Thoracic aorta (tissue), 2 donors: ENCODE measurements at places on chromosomes 12 and 14.

DNA sequence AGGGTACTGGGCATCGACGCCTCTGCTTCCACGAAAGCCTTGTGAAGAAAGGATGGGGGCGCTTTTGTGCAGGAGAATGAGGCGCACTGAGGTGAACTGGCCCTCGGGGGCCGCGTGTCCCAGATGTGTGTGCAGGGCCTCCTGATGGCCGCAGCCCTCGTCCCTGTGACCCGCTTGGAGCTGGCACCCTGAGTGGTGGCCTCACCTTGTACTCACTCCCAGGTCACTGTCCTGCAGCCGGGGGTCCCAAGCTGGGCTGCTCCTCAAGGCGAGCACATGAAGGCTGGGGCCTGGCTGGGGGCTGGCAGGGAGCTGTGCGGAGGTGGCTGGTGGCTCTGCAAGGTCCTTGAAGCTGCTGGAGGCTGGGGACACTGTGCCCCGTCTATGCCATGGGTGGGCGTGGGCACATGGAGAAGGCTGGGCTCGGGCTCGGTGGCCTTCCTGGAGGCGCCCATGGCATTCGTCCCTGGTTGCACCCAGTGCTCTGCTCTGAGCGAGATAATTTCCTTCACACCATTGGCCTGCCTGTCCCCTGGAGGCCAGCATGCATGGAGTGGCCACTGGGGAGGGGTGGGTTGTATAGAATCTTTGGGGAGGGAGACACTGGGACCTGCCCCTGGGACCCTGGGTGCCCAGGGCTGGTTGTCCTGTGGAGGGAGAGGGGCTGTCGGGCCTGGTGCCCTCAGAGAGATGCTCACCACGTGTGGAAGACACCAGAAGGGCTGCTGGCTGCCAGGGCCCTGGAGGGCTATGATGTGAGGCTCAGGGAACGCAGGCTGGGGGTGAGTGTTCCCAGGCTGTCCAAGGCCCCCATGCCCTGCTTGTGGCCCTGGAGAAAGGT, 79.3 kb downstream of the TMEM121 start:
- H3K27me3 ChIP-seq: no peaks in the 10 kb centered on the region
- no peak overlapping the region for H3K27ac ChIP-seq
- H3K4me3 ChIP-seq: no peak overlapping the region
- no peak for DNase-seq
- H3K4me1 ChIP-seq: no peaks in the 10 kb centered on the region
- H3K36me3 ChIP-seq: no peaks in the 10 kb centered on the region

- H3K4me1 ChIP-seq: peaks cover 8% of the 10 kb centered on the region
- DNase-seq: no peak
- no peak overlapping the region for H3K27ac ChIP-seq
Observed at GRCh38 chr14:77848031-77848430, 48.1 kb downstream of the ADCK1 start.

DNA sequence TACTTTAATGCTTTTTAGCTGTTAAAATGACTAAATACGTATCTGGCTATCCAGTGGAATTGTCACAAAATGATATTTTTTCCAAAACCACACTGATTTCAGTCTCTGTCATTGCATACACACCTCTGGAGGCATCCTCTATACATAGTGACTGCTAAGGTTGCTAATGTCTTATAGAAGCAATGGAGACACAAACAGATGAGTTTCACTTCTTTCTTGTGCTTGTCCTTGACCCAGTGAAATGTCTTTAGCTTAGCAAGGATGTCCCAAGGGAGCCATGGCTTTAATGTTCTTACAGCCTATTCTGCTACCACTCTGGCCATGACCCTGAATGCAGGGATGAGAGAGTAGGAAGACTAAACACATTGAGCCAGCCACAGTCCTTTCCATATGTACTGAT, 90.3 kb downstream of the TPH2 start:
- no peaks in the 10 kb centered on the region for H3K4me1 ChIP-seq
- no peak for DNase-seq

GRCh38 chr14:79840103-79840502, 371.2 kb downstream of the DIO2 start:
- no peaks in the 10 kb centered on the region for H3K36me3 ChIP-seq
- no peak for DNase-seq
- no peak overlapping the region for H3K4me3 ChIP-seq
- no peaks in the 10 kb centered on the region for H3K27me3 ChIP-seq
- peaks cover 8% of the 10 kb centered on the region for H3K4me1 ChIP-seq

GRCh38 chr12:129363041-129363440, 509.8 kb downstream of the GLT1D1 start:
- H3K27me3 ChIP-seq: no peaks in the 10 kb centered on the region
- no peak overlapping the region for H3K27ac ChIP-seq
- H3K36me3 ChIP-seq: no peaks in the 10 kb centered on the region
- H3K4me3 ChIP-seq: no peak overlapping the region

GRCh38 chr12:124171231-124171979, 123.5 kb upstream of the RFLNA start:
- H3K36me3 ChIP-seq: no peaks in the 10 kb centered on the region
- no peak for DNase-seq
- no peaks in the 10 kb centered on the region for H3K4me1 ChIP-seq
- H3K27me3 ChIP-seq: no peaks in the 10 kb centered on the region
- no peak overlapping the region for H3K4me3 ChIP-seq
- H3K27ac ChIP-seq: no peak overlapping the region

DNA sequence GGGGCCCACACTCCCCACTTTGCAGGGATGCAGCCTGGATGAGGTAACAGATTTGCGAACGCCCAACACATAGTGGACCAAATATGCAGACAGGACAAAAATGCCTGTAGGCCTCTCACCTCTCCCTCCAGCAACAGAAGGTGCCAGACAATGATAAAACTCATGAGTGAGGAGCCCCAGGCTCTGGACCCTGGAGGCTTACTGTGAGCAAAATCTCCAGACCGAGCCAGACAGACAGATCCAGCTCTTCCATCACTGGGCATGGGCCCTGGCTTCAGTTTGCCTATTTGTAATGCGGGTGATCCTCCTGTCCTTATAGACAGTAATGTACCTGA, 42.3 kb downstream of the IRF2BPL start:
- no peaks in the 10 kb centered on the region for H3K36me3 ChIP-seq
- H3K4me1 ChIP-seq: no peaks in the 10 kb centered on the region
- no peak for DNase-seq
- H3K4me3 ChIP-seq: no peak overlapping the region

GRCh38 chr12:121467638-121468498, 68.0 kb downstream of the RNF34 start:
- H3K36me3 ChIP-seq: no peaks in the 10 kb centered on the region
- peak overlapping the region; percentile 41 for H3K27ac ChIP-seq
- H3K4me3 ChIP-seq: peak overlapping the region; percentile 75

GRCh38 chr12:69986114-69986513, 161.1 kb downstream of the MYRFL start:
- H3K27me3 ChIP-seq: no peaks in the 10 kb centered on the region
- DNase-seq: no peak
- H3K4me3 ChIP-seq: no peak overlapping the region
- H3K4me1 ChIP-seq: peaks cover 10% of the 10 kb centered on the region
- no peaks in the 10 kb centered on the region for H3K36me3 ChIP-seq

GRCh38 chr14:71588028-71588427, 344.2 kb upstream of the RGS6 start:
- H3K4me3 ChIP-seq: no peak overlapping the region
- peaks cover 33% of the 10 kb centered on the region for H3K4me1 ChIP-seq
- H3K27me3 ChIP-seq: no peaks in the 10 kb centered on the region
- no peak overlapping the region for H3K27ac ChIP-seq
- no peaks in the 10 kb centered on the region for H3K36me3 ChIP-seq

- H3K27me3 ChIP-seq: no peaks in the 10 kb centered on the region
- H3K4me3 ChIP-seq: no peak overlapping the region
- no peaks in the 10 kb centered on the region for H3K36me3 ChIP-seq
- H3K4me1 ChIP-seq: no peaks in the 10 kb centered on the region
- H3K27ac ChIP-seq: no peak overlapping the region
Observed at GRCh38 chr12:64538121-64538520, 72.2 kb upstream of the RASSF3 start.

- no peak for DNase-seq
- H3K27ac ChIP-seq: no peak overlapping the region
- H3K36me3 ChIP-seq: no peaks in the 10 kb centered on the region
Observed at GRCh38 chr12:30587782-30588181, 107.9 kb downstream of the IPO8 start.

- peaks cover 7% of the 10 kb centered on the region for H3K4me1 ChIP-seq
- no peaks in the 10 kb centered on the region for H3K36me3 ChIP-seq
- H3K27me3 ChIP-seq: no peaks in the 10 kb centered on the region
- no peak for DNase-seq
Observed at GRCh38 chr12:93089805-93090569, 160.9 kb upstream of the EEA1 start.

- H3K4me3 ChIP-seq: no peak overlapping the region
- no peak for DNase-seq
- H3K27ac ChIP-seq: no peak overlapping the region
- no peaks in the 10 kb centered on the region for H3K4me1 ChIP-seq
- no peaks in the 10 kb centered on the region for H3K27me3 ChIP-seq
Observed at GRCh38 chr12:113500782-113501311, 29.2 kb upstream of the LHX5 start.

- H3K36me3 ChIP-seq: no peaks in the 10 kb centered on the region
- no peak overlapping the region for H3K27ac ChIP-seq
- H3K27me3 ChIP-seq: no peaks in the 10 kb centered on the region
- DNase-seq: no peak
- no peaks in the 10 kb centered on the region for H3K4me1 ChIP-seq
Observed at GRCh38 chr14:89773151-89773550, 181.4 kb downstream of the EFCAB11 start.

DNA sequence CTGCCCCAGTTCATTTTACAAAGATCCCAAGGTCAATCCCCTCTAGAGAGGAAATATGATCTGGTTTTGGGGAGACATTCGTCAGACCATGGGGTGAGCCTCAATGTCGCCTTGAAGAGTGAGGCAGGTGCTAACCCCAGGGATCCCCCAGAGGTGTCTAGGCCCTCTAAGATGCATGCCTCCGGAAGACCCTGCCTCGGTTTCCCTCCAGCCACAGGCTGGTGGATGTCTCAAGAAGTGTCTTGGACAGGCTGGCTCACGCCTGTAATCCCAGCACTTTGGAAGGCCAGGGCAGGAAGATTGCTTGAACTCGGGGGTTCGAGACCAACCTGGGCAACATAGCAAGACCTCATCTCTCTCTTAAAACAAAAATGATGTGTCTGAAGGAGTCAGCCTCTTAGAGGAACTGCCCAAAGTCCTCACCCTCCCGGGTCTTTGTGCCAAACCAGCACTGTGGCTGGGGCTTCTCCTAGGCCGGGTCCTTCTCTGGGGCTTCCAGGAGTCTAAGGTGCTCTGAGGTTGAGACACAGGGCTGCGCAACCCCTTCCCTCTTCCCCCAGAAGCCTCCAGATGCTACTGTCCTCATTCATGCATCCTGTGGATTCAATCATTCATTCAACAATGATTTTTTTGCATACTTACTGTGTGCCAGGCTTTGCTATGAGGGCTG, 24.7 kb upstream of the BEGAIN start:
- no peaks in the 10 kb centered on the region for H3K4me1 ChIP-seq
- H3K27ac ChIP-seq: no peak overlapping the region
- no peak for DNase-seq
- no peak overlapping the region for H3K4me3 ChIP-seq
- H3K36me3 ChIP-seq: no peaks in the 10 kb centered on the region
- H3K27me3 ChIP-seq: no peaks in the 10 kb centered on the region

- no peak for DNase-seq
- no peak overlapping the region for H3K4me3 ChIP-seq
- no peaks in the 10 kb centered on the region for H3K27me3 ChIP-seq
- no peaks in the 10 kb centered on the region for H3K4me1 ChIP-seq
Observed at GRCh38 chr14:98594156-98594555, 677.8 kb downstream of the BCL11B start.

DNA sequence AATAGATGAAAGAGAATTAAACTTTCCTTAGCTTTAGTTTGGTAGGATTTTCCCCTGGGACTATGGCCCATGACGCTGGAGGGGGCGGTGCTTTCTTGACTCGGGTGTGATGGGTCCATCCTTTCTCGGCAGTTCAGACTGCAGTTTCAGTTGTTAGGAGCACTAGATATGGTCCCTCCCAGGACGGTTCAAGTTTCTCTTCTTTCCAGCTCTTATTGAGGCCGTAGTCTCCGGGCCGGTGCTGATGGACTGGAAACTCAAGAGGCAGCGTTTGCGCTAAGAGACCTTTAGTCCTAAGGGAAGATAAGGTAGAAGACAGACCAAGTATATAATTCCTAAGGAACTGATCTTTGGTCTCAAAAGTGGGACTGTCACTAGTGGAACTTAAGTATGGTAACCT, 111.2 kb downstream of the RIN3 start:
- no peak for DNase-seq
- no peak overlapping the region for H3K27ac ChIP-seq
- H3K27me3 ChIP-seq: no peaks in the 10 kb centered on the region
- H3K4me1 ChIP-seq: no peaks in the 10 kb centered on the region
- H3K36me3 ChIP-seq: peaks cover 6% of the 10 kb centered on the region

GRCh38 chr12:79959484-79959883, 24.6 kb upstream of the PPP1R12A start:
- H3K36me3 ChIP-seq: no peaks in the 10 kb centered on the region
- DNase-seq: no peak
- peaks cover 4% of the 10 kb centered on the region for H3K4me1 ChIP-seq
- H3K27me3 ChIP-seq: no peaks in the 10 kb centered on the region
- H3K4me3 ChIP-seq: no peak overlapping the region

GRCh38 chr12:131527092-131527491, 183.8 kb upstream of the SFSWAP start:
- no peak overlapping the region for H3K4me3 ChIP-seq
- H3K27ac ChIP-seq: no peak overlapping the region
- no peaks in the 10 kb centered on the region for H3K27me3 ChIP-seq
- no peaks in the 10 kb centered on the region for H3K36me3 ChIP-seq
- H3K4me1 ChIP-seq: no peaks in the 10 kb centered on the region
- no peak for DNase-seq

DNA sequence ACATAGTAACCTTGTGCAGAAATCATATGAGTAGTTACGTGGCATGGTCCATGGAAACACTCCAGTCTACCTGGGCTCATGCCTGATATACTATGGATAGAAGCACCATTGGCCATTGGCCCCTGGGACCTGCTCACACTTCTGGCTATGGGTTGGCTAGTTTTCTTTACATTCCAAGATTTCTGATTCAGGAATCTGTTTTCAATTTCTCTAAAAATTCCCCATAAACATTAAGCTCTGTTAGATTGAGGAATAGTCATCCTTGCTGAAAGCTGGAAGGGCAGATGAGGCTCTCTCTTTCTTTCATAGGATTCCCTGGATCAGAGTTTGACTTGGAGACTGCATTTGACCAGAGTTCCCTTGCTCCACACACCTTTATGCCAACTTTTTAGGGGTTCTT, 37.3 kb upstream of the RAP1B start:
- no peak for DNase-seq
- H3K4me1 ChIP-seq: no peaks in the 10 kb centered on the region
- no peak overlapping the region for H3K4me3 ChIP-seq
- no peaks in the 10 kb centered on the region for H3K36me3 ChIP-seq

DNA sequence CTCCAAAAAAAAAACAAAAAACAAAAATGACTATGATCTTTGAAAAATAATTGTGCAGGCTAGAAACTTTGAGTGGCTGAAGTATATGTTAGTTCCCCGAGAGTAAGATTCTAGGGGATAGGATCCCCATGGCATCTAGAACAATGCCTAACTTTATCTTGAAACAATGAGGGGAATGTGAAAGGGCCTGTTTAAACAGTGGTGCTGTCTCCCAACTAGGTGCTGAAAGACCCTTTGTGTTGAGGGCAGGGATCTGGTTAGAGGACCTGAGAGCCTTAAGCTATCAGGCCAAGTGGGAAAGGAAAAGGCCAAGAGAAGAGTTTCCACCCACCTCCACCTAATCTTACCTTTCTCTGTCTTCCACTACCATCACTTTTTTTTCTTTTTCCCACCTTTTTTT, 6.8 kb upstream of the YLPM1 start:
- H3K27ac ChIP-seq: no peak overlapping the region
- H3K4me1 ChIP-seq: no peaks in the 10 kb centered on the region
- no peaks in the 10 kb centered on the region for H3K27me3 ChIP-seq
- H3K4me3 ChIP-seq: no peak overlapping the region
- no peak for DNase-seq
